Panc1 (cell line): ENCODE measurements at places on chromosomes 12 and 14.

- no peak for DNase-seq
These were observed 342.5 kb downstream of the TMEM132D start for GRCh38 chr12:129561304-129561703.

- DNase-seq = no peak
These were observed 8.0 kb upstream of the MGP start for GRCh38 chr12:14893506-14894250.

DNA sequence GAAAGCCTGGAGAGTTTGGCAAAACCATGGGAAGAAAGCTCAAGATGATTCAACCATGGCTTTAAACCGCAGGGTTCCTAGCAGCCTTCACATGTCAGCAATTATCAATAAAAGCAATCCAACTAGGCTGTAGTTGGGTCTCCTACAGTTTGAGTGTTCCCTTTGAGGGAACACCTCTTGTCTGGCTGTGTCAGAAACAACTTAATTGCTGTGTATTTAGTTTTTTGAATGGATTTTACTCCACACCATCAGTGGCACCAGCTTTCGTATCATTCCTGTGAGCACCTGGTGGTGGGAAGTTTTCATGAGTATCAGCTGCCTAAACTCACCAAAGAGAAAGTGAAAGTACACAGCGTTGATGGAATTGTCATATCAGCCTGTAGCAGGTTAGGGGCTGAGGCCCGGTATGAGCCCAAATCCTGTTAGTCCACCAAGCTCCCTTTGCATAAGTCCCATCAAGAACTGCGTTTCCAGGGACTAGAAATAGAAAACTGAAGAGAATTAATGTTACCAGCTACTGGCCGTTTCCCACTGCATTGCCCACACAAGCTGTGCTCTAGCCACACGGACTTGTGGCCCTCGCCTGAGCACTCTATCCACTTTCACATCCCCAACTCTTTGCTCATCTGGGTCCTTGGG, 10.9 kb upstream of the IL26 start:
- DNase-seq = no peak

DNA sequence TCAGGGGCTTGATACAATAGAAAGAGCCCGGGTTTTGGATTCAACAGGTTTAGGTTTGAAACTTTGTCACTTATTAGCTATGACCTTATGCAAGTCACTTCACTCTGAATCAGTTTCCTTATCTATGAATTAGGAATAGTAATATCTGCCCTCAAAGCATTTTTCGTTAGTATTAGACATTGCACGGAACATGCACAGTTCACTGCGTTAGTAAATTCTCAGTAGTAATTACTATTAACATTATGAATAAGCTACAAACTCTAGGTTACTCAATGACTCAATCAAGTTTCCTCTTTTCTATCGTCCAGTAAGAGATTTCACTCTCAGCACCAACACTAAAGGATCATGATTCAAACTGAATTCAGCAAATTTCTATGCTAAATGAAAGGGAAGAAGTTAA, 150.3 kb downstream of the CEP83 start:
- DNase-seq = no peak

DNA sequence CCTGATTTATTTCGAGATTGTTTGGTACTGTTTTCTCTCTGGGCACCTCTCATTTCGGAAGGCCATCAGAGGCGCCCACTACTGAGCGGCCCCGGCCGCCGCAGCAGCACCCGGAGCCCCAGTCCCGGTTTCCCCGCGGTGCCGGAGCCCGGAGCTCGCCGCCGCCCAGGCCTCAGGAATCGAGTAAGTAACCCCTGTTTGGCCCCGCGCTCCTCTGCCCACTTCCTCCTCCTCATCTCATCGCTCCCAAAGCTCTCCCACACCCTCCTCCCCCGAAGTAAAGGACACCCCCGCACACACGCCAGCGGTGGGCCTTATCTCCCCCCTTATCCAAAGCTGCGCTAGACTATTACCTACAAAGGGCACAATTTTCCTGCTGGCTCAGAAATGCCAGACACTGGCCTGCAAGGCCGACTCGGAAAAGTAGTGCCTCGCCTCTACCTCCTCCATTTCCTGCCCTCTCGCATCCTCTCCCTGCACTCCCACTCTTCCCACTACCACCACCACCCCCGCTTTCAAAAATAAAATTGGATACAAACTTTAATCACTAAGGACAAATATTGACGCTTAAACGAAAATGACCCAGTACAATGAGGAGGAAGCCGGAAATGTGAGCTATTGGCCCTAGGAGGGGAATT, 637 bp upstream of the FOXG1 start:
- DNase-seq = no peak

DNA sequence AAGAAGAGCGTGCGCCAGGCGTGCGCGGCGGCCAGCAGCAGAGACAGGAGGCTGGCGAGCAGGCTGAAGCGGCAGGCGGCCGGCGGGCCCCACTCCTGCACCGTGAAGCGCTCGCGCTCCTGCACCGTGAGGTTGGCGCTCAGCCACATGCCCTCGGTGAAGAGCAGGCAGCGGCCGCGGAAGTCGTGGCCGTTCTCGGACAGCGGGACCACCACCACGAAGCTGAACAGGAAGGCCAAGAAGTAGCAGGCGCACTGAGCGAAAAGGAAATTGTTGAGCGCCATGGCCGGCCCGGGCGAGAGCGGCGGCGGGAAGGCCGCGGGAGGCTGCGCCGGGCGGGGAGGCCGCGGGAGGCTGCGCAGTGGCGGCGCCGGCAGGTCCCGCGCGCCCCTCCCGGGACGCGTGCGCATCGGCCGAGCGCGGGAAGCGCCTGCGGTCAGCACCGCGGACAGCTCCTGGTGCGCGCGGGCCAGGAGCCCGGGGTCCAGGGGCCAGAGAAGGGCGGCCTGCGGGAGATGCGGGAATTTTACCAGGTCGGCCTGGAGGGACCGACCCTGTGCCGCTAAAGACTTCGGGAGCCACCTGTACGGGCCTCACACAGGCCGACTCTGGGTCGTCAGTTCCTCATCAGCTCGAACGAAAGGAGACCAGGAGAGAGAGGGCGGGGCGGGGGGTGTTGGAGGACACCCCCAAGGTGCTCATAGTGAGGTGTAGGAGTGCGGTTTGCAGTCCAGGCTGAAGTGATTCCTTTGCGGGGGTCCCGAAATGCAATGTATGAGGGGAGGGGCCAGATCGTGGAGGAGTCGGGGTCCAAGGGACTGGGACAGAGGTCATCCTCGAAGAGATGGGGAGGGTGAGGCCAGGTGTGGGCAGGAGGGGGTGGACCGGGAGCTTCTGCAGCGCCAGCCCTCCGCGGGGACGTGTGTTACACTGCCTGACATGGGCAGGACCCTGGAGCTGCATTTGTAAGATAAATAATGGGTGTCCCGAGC, at the start of gene TMEM179:
TSS of gene TMEM179 (minus strand) at position 315 of the 992 bp plus-strand sequence. CDS start at position 284, 31 bp downstream.
- DNase-seq = no peak

GRCh38 chr12:40300490-40300889, 75.7 kb downstream of the LRRK2 start:
- DNase-seq = no peak

GRCh38 chr14:99752486-99753121, 40.6 kb upstream of the EML1 start:
- no peak for DNase-seq

DNA sequence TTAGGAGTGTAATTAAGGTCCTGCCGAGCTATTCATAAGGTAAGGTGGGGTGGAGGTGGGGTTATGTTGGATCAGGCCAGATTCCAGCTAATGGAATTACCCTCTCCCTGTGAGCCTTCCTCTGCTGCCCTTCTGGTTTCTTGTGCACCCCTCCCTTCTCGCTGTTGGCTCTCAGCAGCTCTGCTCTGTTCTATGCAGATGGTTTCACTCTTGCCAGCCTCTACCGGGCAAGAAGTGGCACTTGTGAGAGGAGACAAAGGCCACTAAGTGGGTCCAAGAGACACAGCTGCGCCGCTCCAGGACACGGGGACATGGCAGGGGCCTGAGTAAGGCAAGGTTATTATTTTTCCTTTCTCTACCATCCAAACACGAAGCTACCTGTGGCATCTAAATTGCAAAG, 334.4 kb downstream of the EMP1 start:
- no peak for DNase-seq

DNA sequence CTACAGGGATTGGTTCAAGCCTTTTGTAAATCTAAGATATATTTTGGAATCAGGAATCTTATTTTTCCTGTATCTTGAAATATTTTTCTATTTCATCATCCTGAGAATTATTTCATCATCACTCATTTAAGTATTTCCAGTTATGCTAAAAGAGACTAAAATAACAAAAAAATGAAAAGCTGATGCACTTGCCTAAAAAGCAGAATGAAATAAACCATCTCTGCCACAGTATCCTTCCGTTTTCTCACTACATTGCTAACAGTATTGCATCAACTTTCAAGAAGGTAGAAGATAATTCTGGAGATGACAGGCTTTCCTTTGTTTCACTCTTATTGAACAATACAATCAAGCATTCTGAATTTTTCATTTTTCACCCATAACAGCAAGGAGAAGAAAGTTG, 31.1 kb upstream of the EIF5 start:
- DNase-seq = no peak

DNA sequence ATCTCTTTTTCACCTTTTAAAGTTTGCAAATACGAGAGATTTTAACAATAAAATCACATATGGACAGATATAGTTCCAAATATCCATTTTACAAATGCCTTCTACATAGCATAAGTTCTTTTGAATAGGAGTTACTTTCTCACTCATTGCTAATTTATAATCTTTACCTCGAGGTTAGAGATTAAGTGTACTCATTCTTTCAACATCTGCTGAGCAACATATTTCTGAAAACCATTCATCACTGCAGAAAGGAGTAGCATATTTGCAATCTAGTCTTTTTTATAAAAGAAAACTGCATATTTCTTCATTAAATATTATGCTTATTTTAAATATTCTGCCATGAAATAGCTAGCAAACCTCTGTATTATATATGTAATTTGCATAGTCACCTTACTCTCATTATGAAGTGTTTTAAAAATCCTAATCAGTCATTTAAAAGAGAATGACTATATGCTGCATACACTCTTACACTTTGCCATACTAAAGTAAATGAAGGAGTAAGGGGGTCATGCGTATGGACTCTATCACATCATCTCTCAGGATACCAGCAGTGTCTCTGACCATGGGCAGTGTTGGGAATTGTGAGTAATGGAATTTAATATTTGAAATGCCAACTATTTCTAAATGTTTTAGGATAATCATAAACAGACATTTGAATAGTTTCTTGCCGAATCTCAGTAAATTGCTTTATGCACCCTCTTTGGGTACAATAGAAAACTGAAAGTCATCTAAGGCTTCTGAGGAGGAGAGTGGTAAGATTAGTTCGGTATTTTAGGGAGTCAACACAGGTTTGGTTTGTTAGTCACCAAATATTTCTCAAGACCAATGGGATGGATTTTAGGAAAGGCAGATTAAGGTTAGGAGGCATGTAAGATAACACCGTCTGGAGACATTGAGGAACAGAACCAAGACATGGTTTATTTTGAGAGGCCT, 524.8 kb upstream of the ATP2B1 start:
- DNase-seq = no peak

GRCh38 chr12:57632073-57632957, 686 bp downstream of the B4GALNT1 start:
- DNase-seq = no peak

DNA sequence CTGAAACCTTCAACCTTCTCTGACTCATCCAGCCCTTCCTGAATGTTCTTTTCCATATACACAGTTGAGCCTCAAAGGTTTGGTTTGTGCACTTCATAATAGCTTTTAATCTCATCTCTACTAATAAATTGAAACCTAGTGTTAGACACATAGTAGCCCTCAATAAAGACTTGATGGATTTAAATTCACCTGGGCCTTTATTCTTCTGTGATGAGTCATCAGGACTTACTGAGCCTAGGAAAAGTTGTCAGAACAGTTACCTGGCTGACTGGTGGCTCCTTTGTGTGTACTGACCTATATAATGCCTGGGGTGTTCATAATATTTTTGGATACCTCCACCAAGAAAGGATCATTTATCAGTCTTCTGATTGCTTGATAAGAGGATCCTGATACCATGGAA, 86.4 kb upstream of the NTF3 start:
- no peak for DNase-seq

DNA sequence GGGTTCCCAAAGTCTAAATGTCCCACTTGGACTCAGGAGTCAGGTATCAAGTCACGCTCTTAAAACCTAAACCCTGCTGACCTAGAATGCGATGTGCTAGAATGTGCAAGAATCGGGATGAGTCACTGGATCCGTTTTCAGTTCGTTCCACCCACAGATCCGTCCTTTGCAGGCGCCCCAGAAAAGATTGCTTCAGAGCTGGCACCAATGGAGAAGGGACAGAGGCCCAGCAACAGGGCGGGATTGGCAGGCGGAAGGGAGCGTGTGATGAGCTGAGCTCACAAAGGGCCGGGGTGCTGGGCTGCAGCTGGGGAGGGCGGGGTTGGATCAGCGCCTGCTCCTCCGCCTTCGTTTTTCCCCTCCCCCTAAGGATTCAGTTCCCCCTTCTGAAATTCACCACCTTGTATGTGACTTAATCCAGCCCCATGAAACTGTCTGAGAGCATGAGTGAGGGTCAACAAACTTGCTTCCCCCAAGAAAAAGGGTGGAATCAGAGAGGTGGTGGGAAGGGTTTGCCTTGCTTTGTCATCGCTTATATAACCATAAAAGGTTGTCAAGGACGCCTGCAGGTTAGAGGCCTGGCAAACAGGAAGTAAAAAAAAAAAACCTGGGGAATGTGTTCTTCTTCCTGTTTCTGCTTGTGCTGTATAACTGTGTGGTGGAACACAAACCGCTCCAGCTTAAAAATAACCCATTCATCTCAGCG, 2.8 kb upstream of the UBC start:
- no peak for DNase-seq

DNA sequence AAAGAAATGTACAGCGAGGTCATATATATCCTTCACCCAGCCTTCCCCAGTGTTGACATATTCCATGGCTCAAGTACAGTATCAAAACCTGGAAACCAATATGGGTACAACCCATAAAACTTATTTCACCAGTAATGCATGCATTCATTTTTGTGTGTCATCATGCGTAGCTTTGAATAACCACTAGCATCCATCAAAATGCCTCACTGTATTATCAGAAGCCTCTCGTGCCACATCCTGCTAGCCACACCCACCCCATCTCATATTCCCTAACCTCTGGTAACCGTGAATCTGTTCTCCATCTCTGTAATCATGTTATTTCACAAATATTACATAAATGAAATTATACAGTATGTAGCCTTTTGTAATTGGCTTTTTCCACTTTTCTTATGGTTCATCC, 314.3 kb downstream of the RAD51B start:
- no peak for DNase-seq

DNA sequence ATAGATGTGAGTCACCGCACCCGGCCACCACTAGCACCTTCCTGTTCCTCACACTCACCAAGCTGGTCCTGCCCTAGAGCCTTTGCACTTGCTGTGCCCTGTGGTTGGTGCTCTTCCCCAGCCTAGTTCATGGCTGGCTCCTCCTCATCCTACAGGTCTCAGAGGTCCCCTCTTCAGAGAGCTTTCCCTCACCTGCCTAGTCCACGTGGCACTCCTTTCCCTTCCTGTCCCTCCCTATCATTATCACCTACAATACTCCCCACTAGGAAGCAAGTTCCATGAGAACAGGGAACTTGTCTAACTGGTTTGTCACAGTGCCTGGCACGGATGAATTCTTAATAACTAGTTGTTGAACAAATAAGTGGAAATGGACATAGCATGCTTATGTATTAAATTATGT, 24.0 kb upstream of the TMED10 start:
- no peak for DNase-seq

- no peak for DNase-seq
These were observed 389.7 kb upstream of the FAR2 start for GRCh38 chr12:28759333-28759732.
